Immature natural killer cell (primary cell): ENCODE measurements at places on chromosomes 13 and 19. TPM values are rescaled to one million over a fixed set of nuclear protein-coding genes. Genes with fewer than 3 reads are reported as not detected.

The CDC42EP5 gene
- not detected for polyA plus RNA-seq

The CNN1 gene
- polyA plus RNA-seq: not detected

The EFNB2 gene
- not detected for polyA plus RNA-seq

The DPF1 gene
- polyA plus RNA-seq: not detected

The CAPN12 gene
- 25.7 TPM for polyA plus RNA-seq

The LHB gene
- polyA plus RNA-seq: not detected

GRCh38 chr13:83879431-83880171 is 2.7 kb downstream of the SLITRK1 start:
- DNase-seq: no peak

DNA sequence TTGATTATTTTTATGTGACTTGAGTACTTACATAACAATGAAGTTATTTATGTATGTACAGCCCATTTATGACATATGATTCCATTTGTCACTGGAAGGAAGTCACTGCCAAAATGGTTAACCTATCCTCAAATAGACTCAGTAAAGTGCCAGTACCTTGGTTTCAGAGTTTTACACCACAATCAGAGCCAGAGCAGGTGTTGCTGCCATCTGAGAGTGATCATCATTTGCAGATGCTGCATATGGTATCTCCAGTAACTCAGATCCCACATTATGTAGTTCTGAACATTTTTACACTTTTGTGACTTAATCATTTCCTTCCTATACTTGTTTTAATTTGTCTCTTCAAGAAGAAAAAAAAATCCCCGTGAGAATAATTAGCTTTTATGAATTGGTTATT is 313.3 kb downstream of the HS6ST3 start:
- no peak for DNase-seq

DNA sequence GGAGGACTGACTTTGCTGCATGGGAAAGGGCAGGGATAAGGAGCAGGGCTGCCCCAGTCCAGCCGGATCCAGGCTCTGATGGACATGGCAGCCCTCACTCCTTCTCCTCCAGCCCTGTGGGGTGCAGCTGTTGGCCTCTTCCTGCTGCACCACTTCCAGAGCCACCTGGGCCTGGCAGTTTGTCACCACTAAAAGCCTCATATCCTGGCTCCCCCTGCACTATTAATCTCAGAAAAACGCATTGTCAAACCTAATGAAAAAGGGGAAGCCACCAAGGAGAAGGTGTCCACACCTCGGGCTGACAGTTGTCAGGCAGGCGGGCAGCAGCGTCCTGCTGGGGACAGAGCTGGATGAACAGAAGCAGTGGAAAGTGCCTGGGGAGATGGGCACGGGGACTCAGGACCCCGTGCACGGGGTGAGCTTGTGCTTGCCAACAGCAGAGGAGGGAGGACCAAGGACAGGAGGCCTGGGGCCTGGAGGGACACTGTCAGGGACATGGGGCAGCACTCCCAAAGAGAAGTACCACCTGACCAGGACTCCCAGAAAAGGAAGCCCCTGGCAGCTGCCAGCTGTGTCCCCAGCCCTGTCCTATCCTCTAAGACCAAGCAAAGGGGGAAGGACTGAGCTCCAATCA is 151.1 kb upstream of the TSHZ3 start:
- DNase-seq: no peak

- DNase-seq: no peak
Observed at GRCh38 chr19:49652551-49653465, 10.8 kb downstream of the SCAF1 start.
